ENCODE measurements at places on chromosomes 12 and 14.

DNA sequence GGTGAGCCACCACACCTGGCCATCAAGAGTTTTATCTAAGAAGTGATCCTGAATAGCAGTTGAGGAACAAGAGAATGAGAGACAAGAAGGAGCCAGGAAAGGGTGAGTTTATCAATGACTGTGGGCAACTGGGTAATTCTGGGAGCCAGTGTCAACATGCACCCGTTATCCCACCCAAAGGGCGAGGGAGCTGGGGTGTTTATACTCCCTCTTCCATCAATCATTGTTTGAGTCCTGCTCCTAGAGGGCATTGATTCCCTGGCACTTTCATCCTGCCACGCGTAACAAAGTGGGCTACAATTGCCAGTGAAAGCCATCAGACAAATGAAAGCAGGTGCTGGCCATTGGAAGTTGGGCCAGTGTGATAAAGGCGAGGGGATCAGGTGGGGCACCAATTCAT is 136.3 kb downstream of the SUDS3 start:
- no peak for DNase-seq

- peak; percentile 54 for DNase-seq
Measured at GRCh38 chr14:55019968-55020554, 6.8 kb downstream of the WDHD1 start.

GRCh38 chr14:21081521-21082142 is 11.5 kb downstream of the ARHGEF40 start:
- DNase-seq = no peak

- DNase-seq = peak; percentile 66
Measured at GRCh38 chr14:55438066-55438683, 2.2 kb downstream of the TBPL2 start.

All from AG10803 (cell line).